ENCODE measurements at places on chromosomes 7 and 10.

GRCh38 chr10:79392020-79392398 lies 44.7 kb downstream of the PPIF start:
- peak; percentile 6 for DNase-seq

- DNase-seq: no peak
These were observed 17.2 kb upstream of the MYH16 start for GRCh38 chr7:99255463-99255862.

DNA sequence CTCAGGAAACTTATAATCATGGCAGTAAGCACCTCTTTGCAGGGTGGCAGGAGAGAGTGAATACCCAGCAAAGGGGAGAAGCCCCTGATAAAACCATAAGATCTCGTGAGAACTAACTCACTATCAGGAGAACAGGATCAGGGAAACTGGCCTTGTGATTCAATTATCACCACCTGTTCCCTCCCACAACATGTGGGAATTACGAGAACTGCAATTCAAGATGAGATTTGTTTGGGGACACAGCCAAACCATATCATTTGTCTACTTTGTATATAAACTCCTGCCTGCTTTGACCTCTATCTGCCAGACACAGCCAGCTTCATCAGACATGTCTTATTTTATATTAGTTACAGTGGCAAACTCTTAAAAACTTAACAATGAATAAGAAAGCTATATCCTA lies 50.4 kb downstream of the ARMC3 start:
- no peak for DNase-seq

GRCh38 chr10:53003094-53003493 lies 230.5 kb upstream of the MBL2 start:
- no peak for DNase-seq

GRCh38 chr7:125119559-125120115 lies 190.0 kb upstream of the POT1 start:
- DNase-seq: no peak

DNA sequence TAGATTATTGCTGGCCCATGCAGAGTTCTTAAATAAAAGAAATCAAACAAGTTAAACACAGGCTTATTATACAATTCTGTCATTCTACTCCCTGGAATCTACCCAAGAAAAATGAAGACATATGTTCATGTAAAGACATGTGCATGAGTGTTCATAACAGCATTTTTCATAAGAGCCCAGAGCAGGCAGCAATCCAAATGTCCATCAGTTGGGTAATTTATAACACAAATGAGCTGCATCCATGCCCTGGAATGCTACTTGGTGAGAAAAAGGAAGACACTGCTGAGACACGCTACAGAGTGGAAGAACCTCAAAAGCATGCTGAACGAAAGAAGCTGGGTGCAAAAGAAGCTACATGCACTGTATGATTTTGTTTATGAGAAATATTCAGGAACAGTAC lies 342.6 kb downstream of the TCERG1L start:
- DNase-seq: no peak

GRCh38 chr10:130359711-130360110 lies 223.5 kb downstream of the GLRX3 start:
- DNase-seq: no peak

- no peak for DNase-seq
These were observed 186.2 kb downstream of the REEP3 start for GRCh38 chr10:63707254-63707910.

GRCh38 chr7:42010751-42011150 lies 226.3 kb downstream of the GLI3 start:
- DNase-seq: no peak

DNA sequence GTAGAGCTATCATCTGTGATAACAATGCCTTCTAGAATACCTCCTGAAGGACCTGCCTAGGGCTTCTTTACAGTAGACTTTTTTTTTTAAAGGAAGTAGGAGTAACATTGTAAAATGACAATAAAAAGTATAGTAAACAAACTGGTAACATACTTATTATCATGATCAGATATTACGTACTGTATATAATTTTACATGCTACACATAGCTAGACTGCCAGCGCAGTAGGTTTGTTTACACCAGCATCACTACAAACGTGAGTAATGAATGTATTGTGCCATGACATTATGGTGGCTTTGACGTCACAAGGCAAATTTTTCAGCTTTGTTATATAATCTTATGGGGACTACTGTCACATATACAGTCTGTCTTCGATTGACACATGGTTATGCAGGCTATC lies 15.4 kb upstream of the ZRANB1 start:
- no peak for DNase-seq

GRCh38 chr7:100886142-100886935 lies 3.2 kb downstream of the UFSP1 start:
- no peak for DNase-seq

DNA sequence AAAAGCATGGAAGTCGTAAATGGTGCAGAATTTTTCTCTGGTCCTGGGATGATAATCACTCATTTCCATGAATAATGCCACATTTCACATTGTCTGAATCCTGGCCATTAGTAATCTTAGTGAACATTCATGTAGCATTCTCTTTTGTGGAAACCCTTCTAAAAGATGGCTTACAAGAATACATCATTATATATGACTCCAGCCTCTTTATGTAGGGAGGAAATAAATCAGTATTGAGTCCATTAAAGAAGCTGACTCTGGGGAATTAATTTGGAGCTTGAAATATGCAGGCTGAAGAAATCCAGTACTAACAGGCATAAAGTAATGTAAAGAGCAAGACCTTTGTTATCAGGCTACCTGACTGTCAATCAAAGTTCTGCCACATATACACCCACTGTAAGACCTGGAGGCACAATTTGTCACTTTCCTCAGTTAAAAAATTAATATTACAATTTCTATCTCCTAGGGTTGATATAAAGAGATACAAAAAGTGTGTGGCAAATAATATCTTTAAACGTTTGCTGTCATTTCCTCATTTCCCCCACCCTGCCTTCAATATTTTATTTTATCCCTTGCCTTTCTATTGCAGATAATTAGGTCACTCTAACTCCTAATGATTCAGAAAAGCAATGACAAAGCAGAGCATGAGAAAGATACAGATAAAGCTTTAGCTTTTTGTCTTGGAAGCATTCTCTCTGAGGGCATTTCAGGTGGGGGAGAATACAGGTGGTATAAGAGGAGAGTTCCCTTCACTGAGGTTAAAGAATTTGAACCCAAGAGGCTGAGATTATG lies 1122.0 kb upstream of the GHITM start:
- DNase-seq: no peak

DNA sequence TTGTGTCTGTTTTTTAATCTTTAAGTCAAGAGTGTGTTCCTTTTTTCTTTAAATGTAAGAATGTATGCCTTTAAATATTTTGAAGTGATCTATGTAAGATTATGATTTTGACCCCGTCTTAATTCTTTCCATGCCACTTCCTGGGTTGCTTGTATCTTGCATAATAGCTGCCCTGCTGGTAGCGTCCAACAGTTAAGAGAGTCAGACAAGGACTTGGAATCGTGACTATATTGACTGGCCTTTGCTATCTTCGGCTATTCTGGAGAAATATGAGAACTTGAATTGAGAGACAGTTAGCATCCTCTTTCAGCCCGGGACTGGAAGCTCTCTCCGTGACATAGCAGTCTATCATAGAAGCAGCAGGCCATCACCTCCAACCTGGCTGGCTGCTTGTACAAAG lies 13.0 kb downstream of the NRP1 start:
- DNase-seq: no peak

DNA sequence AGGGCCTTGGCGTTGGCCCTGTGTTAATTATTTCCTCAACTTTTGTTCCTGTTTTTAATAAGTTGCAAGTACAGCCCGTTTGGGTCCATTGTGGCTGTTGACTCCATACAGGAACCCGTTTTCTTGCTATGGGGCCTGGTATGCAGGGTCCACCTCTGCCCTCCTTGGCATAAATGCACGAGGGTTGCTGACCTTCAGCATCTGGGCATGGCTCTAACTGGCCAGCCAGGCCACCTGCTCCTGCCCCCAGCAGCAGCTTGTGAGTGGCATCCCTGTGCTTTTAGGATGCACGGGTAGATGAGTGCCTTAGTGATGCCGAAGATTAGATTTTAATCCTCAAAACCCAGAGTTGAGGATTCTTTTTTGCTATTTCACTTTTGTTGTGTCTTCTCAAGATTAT lies 123.2 kb downstream of the GLRX3 start:
- DNase-seq: no peak

DNA sequence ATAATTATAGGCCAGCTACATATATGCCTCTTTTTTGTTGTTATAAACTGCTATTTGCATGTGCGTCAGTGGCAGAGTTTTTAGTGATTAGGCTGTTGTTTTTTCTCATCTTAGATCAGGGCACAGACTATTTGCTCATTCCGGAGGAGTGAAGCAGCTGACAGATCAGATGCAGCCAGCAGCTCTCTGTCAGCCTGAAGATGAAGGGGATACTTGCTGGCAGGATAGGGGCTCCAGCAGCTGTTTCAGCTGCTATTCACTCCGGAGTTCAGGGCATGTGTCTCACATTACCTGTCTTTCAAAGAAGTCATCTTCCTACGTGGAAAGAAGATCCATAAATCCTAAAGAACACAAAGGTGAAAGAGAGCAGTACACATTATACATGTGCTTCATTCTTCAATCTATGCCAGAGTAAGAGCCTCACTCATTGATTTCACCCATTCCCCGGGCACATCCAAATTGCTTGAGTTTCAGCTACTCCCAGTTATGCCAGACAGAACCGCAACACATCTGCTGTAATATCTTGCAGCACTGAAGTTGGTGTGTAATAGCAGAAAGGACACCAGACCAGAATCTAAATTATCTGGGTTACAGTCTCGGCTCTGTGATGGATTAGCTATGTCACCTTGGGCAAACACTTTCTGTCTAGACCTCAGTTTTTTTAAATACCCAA lies 182.8 kb upstream of the CHRM2 start:
- no peak for DNase-seq

- DNase-seq: no peak
These were observed 164.6 kb downstream of the SKAP2 start for GRCh38 chr7:26699766-26700165.

- no peak for DNase-seq
These were observed 137.4 kb downstream of the MDFIC start for GRCh38 chr7:115059321-115059720.

- no peak for DNase-seq
These were observed 554.0 kb downstream of the MDFIC start for GRCh38 chr7:115475761-115476385.

- DNase-seq: no peak
These were observed 14.7 kb upstream of the LEP start for GRCh38 chr7:128226132-128226980.
